ENCODE measurements at places on chromosomes 12 and 14.
A peak's percentile ranks its signal among the peaks of the same experiment; 100 is the strongest.

GRCh38 chr14:75213172-75213571, 36.8 kb upstream of the TMED10 start:
- DNase-seq: no peak

- no peak for DNase-seq
Measured at GRCh38 chr14:32206552-32206951, 3.5 kb upstream of the RNU6-8 start.

GRCh38 chr14:59245809-59246295, 57.4 kb downstream of the DAAM1 start:
- no peak for DNase-seq

DNA sequence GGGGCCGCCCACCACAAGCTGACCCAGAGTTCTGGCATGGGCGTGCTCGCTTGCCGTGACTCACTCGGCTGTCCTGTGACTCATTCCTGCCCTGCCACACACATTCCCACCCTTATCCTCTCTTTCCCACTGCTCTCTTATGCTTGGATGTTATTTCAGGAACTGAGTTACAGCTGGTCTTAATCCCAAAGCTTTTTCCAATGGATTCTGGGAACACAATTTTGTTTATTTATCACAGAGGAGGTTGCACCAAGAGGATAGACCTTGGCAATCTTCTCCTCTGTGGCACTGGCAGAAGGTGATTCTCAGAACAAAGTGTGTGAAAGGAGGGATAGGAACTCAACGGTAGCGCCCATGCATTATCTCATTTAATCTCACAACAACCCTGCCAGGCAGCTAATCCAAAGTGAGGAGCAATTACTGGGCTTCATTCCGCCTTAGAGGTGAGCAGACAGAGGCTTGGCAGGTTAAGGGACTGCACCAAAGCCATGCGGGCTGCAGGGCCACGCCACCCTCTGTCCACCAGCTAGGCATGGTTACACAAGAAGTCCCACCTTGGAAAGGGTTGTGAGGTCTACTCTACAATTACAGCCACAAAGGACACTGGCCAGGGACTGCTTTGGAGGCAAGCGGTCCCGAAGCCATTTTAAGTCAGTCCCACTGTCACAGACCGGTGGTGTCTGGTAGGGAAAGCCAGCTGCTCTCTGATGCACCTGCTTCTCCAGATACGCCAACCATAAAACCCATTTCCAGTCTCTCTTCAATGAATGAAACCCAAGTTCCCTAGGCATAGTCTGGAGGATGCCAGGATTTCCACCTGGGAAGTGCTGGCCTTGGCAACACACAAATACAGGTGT, 32.9 kb downstream of the SYNE3 start:
- peak; percentile 83 for DNase-seq

DNA sequence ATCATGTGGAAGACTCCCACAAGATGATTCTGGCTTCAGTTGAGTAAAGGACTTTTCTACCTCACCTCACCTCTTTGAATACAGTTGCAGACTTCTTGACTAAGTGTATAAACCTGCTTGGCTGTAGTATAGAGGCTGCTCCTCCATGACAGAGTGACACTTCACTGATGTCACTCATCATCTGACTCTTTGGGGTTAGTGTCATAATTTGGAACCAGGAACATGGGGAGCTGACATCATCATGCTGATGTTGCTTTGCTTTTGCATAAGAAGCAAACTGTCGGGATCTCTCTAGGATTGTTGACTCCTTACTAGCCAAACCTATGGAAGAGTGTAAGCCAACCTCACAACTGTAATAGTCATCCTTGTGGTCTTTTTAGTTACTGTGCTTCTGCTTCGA, 75.2 kb upstream of the PDZRN4 start:
- DNase-seq: no peak

DNA sequence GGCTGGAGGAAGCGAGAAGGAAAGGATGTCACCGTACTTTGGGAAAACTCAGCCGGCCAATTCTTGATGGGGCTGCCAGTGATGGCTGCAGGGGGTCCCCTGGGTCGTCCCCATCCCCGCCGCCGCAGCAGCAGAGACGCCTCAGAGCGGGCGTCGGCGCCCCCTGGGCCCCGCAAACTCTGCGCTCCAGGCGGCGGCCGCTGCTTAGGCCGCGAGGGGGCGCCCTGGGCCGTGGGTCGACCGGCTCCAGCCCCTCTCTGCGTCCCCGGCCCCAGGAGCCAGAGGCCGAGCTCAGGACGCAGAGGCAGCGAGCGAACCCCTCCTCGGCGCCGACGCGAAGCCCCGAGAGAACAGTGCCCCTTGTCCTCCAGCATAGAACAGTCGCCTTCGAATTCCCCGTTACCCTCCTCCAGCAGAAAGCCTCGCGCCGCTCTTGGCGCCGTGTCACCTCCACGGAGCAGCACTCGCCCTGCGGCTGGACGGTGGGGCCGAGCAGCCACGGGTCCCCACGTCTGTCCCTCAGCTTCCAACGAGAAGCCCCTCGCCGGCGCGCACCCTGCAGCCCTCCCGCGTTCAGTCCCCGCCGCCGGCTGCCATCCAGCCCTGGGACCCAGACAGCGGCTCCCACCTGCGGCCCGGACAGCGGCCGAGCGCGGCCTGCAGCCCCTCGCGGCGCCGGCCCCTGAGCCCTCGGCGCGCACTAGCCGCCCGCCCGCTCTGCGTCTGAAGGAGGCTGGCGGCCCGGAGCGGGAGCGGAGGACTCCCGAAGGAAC, 106.6 kb downstream of the PRICKLE1 start:
- peak; percentile 81 for DNase-seq

DNA sequence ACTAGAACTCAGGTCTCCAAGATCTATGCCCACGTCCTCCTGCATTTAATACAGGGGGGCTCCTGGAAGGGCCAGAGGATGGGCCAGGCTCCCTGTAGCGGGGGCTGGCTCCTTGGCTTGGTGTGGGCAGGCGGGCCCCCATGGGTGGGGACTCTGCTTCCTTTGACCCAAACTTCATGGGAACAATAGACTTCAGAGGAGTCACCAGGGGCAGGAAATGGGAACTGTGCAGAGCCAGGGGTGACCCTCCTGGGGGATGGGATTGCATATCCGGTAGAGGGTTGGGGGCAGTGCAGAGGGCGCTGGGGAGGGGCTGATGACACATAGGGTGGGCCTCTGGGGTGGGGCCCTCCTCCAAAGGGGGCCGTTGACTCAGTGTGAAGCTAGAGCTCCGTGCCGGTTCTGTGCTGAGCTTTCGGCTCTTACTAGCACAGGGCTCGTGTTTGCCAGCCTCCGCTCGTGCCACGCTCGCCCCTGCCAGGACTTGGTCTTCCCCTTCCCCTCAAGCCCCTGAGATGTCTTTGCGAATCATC, 4.6 kb downstream of the TEAD4 start:
- DNase-seq: peak; percentile 45

- DNase-seq: no peak
Measured at GRCh38 chr12:49557917-49558215, 10.1 kb downstream of the MCRS1 start.

DNA sequence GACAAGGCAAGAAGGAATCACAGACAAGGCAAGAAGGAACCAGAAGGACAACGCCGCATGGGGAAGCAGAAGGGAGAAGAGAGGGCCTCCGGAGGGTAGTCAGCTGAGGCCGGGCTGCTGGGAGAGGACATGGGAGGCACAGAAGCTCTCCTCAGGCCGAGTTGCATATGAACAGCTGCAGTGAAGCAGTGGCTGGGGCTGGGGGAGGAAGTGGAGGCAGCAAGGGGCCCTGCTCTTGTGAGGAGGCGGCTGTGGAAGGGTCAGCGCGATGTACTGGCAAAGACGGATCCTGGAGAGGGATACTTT, 22.0 kb upstream of the TMEM106C start:
- no peak for DNase-seq

DNA sequence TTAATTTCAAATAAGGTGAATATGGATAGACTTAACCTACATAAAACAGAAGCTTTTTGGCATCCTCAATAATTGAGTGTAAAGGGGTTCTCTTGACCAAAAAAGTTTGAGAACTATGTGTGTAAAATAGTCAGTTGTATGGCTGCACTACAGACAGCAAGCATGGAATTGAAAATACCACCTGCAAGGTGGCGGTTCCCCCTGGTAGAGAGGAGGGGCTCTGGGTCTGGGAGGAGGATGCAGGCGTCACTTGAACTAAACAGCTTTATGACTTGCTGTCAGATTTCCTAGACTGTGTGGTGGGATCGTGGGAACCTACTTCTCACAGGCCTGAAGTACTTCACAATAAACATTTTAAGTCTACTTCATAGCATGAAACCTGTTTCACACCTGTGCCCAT, 6.3 kb downstream of the EVL start:
- no peak for DNase-seq

DNA sequence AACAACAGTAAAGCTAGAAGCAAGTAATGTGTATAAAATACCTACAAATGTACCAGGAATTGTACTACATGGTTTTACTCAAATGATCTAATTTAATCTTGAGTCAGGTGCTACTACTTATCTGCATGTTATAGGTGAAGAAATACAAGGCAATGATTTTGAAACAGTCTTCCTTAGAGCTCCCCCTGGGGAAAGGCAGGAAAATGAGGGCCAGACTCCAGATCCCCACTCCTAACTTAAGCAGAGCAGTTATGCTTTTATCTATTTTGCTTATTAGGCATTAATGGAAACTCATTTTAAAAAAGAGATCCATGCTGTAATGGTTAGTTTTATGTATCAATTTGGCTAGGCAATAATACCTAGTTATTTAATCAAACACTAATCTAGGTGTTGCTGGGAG, 109.3 kb upstream of the CPSF6 start:
- DNase-seq: no peak

- no peak for DNase-seq
Measured at GRCh38 chr12:63911341-63911740, 66.8 kb downstream of the SRGAP1 start.

GRCh38 chr12:84910549-84911241, 1.9 kb downstream of the SLC6A15 start:
- DNase-seq: no peak

DNA sequence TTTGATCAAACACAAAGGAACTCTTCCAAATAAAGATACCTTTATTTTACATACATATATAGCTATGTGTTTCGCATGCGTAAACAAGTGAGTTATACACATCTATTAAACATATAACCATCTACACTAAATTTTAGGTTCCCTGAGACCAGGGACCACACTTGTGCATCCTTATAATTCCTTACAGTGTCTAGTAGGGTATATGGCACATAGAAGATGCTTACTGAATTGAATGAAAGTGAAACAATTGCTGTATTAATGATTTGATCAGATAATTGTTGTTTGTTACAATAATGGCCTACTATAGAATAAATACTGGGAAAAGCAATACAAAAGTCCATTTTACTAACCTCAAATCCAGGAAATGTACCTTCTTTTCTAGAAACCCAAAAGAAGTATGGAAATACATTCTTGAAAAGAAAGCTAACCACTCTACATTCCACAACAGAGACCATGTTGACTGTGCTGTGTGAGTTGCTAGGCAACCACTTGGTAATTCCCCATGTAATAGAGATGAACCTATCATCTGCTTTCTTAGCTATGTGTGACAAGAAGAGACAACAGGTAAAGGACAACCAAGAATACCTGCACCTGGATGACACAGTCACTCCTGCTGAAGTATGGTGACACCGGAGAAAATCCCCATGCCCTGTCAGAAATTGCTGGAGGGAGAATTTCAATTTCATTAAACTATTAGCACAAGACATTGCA, 11.9 kb upstream of the CIPC start:
- DNase-seq: no peak

DNA sequence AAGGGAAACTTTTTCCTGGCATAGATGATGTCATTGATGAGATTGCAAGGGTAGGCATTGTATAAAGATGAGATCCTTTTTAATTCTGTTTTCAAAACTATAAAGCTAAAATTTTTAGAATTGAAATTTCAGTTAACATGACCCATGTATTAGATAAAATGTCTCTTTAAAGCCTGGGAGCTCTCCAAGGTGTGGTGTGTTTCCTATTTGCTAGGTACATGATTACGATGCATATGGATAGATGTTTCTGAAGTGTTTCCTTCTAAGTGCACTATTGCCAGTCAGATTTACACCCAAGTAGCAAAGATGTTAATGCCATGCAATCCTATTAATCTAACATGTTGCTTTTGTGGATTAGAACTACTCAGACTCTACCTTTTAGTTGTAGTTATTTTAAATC, 834.7 kb downstream of the DIO2 start:
- DNase-seq: no peak

GRCh38 chr14:98364961-98365360, 907.0 kb downstream of the BCL11B start:
- no peak for DNase-seq

DNA sequence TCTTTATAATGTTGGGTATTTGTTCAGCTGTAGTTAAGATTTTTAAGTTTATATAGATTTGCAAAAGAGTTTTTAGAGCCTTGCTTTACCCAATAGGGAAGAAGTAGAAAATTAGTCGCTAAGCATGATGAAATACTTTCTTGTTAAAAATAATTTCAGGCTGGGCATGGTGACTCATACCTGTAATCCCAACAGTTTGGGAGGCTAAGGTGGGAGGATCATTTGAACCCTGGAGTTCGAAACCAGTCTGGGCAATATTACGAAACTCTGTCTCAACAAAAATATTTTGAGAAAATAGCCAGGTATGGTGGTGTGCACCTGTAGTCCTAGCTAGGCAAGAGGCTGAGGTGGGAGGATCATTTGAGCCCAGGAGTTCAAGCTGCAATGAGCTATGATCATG, 18.7 kb upstream of the SCFD1 start:
- DNase-seq: no peak

GRCh38 chr12:14326699-14327098, 38.8 kb upstream of the ATF7IP start:
- DNase-seq: no peak

GRCh38 chr12:92762773-92763172, 60.0 kb downstream of the PLEKHG7 start:
- no peak for DNase-seq

DNA sequence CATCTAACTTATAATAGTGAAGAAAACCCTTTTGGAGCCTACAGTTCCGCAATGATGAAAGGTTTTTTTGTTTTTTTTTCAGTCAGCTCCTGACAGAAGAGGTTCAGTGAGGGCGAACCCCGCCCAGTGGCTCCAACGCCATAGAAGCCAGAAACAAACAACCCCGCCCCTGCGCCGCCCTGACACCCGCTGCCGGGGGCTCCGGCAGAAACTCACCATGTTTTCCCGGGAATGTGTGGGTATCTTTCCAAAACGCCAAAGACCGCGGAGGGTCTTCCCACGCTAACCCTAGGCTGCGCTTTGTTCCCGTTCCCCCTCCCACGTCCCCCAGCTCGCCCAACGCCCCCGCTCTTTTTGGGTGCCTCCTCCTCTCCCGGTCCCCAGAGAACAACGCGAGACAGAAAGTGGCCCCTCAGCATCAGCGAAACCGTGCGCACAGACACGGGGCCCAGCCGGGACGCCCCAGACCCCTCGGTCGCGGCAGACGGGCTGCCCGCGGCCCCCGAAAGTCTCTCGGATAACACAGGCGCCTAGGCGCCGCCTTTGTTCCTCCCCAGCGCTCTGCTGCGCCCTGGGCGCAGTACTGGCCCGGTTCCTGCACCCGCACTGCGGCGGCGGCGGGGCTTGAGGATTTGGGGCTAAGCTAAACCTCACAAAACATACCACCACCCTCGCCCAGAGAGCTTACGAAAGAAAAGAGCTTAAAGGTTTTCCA, 522 bp downstream of the TUBA1A start:
- peak; percentile 85 for DNase-seq

DNA sequence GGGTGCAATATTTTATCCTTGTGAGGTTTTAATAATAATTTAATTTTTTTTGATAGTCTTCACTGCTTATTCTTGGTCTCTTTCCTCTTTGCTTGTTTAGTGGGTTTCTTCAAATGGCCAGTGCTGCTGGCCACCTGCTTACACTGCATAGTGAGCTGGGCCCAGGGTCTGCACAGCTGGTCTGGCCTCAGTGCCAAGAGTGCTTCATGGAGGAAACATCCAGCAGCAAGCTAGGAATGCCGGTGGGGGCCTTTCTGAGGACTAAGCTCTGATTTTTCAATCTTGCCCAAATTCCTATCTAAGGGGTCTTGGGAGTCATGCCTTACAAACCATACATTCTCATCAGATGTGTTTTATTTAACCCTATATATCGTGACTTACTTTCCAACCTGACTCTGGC, 13.3 kb upstream of the BDKRB2 start:
- no peak for DNase-seq

Data from uterus (tissue), 4 donors.